ENCODE measurements at places on chromosomes 3 and 15.

GRCh38 chr3:129184396-129184657 lies 631 bp upstream of the CNBP start:
- no peak for DNase-seq

DNA sequence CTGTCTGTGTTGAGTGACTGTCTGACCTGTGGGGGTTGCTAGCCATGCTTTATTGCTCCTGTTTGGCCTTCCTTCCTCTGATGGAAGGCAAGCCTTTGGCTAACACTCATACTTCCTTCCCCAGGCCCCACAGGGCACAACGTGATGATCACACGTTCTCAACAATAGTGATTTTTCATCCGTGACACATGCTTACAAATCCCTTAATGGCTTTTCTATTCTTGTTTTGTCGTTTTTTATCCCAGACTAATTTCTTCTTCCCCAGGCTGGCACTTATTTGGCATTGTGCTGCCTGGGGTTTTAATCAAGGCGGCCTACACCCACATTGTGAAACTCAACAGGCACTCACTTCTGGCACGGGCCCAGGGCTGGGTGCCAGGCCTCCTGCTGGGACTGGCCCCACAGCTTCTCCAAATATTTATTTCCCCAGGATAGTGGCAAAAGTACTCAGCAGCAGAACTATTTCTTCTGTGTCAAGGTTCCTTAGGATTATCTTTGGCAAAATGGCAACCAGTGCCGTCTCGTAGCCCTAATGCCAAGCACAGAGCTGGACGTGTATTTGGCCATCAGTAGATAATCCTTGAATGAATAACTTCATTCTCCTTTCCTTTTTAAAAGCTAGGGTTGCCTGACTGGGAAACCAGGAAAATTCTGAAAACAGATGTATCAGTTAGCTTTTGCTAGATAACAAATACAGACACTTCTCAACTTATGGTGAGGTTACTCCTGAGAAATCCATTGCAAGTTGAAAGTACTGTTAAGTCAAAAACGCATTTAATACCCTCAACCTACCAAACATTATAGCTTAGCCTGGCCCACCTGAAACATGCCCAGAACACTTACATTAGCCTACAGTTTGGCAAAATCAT lies 30.6 kb downstream of the CMTM7 start:
- no peak for DNase-seq

DNA sequence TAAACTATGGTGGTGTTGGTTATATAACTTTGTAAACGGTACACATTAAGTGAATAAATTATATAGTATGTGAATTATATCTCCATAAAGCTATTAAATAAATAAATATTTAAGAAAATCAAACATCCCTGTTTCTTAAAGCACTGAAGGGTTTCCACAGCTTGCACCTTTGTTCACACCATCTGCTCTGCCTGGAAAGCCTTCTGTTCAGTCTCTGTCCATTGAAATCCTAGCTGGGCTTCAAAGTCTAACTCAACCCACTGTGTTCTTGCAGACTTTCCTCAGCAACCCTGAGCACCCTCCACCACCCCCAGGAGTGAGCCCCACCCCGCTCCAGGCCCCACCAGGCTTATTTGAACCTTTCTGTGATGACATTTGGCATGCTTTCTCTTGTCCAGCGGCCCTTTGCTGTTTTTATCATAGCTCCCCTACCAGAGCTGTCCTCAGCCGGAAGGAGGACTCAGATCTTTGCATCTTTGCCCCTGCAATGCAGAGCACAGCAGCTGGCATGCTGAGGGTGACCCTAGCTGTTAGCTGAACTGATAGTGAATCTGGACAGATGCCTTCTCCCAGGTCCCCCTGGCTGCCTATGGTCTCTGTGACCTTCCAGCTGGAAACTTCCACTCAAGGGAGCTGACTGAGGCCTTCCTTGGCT lies 105.2 kb downstream of the DAPK2 start:
- no peak for DNase-seq

DNA sequence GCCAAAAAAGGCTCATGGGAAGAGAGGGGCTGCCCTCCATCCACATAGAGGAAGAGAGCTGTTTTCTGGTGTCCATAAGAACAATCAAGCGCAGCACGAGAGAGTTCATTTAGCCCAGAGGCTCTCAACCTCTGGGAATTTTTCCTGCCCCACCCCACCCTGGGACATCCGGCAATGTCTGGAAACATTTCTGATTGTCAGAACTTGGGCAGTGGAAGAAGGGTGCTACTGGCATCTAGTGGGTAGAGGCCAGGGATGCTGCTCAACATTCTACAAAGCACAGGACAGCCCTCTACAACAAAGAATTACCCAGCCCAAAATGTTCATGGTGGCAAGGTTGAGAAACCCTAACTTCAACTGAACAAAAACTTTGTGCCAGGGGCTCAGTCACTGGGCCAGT lies 92.9 kb downstream of the RAB11A start:
- no peak for DNase-seq

- DNase-seq: no peak
Observed at GRCh38 chr3:101142160-101142559, 148.9 kb upstream of the ABI3BP start.

DNA sequence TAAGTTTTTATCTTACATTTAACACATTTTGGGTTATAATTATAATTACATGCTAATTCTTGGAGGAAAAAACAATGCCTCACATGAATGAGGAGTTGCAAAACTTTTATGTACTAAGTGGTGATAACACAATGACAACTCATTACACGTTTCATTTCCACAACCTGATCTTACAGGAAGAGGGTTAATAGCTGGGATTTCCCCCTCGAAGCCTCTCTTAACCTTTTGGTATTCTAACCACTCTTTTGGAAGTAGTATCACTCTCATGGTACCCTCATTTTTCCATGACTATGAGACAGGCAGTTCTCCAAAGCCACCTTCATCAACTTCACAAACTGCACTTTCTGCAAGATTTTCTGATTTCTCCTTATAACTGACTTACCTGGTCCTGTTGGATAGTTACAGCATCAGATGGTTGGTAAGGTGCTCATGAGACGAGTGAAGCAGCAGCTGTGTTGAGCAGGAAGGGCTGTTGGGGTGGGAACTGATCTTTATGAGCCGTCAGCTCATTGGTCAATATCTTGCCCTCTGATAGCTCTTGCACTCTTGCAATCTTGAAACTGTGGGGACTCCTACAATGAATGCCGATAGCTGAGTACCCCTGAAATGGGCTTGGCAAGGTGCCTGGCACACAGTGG lies 41.6 kb downstream of the ACAN start:
- no peak for DNase-seq

DNA sequence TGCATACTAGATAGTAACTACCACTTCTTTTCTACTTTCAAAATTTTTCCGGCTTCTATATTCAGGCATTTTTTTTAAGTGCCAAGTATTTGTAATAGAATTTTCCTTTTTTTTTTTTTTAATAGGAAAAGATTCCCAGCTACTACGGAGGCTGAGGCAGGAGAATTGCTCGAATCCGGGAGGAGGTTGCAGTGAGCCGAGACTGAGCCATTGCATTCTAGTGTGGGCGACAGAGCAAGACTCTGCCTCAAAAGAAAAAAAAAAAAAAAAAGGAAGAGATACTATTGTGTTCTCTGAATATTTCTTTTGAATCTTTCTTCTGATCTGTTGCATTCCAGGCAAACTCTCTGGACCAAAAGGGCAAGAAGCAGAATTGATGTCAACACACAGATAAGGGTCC lies 557.3 kb downstream of the FGF12 start:
- DNase-seq: no peak

DNA sequence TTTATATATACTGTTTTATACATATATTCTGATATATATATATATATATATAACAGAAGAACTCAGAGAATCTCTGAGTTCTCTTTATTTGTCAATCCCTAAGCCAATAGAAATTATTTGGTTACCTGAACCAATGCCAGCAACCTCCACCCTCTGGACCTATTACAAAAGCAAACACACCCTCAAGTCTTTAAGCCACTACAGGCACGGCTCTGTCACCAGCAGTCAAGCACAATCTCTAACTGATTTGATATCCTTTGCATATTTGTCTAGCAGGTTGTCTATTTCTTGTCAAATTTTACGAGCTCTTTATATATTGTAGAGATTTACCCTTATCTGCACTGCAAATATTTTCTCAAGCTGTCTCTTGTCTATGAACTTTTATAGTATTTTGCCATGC lies 66.6 kb upstream of the TOPAZ1 start:
- no peak for DNase-seq

GRCh38 chr3:59436164-59436958 lies 386.5 kb upstream of the CFAP20DC start:
- no peak for DNase-seq

DNA sequence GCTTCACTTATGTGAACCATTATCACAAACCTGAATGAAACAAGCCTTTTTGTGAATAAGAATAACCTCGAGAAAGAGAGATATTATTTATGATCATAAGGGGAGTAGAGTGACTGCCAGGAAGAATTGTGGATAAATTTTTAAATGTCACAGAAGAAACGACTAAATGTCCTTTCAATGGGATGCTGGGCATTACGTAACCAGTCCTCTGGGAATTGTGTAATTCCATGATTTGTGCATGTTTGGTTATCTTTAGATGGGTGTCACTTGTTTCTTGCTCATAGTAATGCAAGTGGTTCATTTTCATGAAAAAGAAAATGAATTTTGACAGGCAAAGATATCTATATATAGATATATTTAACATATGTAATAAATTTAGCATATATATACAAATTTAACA lies 379.5 kb upstream of the AGTR1 start:
- no peak for DNase-seq

DNA sequence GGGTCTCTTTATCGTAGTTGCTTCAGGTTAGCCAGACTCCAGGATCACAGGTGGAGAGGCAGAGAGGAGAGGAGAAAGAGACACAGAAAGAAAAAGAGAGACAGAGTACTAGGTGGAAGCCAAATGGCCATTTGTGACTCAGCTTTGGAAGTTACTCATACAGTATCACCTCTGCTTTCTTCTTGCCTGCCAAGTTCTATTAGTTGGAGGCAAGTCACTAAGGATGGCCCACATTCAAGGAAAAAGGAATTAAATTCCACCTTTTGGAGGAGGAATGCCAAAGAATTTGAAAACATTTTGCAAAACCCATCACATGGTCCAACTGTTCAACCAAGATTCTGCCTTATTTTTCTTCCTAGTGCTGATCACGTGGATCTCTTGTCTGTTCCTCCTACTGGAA lies 291.1 kb downstream of the CHL1 start:
- DNase-seq: no peak

DNA sequence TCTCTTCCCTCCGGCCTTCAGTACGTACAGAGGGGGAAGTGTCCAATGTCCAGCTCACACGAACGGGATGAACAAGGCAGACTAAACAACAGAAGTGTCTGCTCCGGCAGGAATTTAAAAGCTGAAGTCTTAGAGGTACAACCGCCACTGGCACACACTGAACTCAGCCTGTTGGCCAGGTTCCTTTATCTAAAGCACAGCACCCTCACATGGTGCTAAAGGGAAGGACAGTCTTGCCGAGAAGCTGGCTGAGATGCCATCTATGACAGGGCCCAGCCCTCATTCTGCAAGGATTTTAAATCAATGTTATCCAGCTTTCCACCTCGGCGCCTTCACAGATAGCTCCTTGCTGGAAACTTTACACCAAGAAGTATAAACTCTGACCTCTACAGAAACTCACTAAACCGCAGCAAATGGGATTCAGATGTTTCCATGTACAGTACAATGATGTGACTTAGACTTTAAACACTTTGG lies 2.8 kb downstream of the ADAMTS17 start:
- DNase-seq: no peak

DNA sequence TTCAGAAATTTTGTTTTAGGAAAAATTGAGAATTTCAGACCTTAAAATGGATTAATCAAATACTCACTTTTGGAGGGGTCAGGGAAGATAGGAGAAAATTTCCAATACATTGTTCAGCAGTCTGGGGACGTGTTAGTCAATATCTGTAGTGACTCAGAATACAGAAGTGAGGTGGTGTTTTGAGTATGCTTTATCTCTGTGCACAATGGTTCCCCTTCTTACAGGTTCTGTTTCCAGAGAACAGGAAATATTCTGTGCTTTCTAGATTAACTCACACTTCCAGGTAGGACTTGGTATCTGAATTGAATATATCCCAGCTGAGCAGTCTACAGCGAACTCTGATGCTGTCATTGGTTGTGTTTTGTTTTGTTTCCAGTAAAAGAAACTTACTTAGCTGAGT lies 30.7 kb upstream of the CCDC54 start:
- DNase-seq: no peak

- DNase-seq: no peak
Observed at GRCh38 chr3:140091143-140091542, 156.2 kb downstream of the CLSTN2 start.

All from activated naive CD8-positive, alpha-beta T cell treated with anti-CD3 and anti-CD28 coated beads, Interleukin-2, amount 50 U/mL, for 16 hours (primary cell).